ENCODE measurements at places on chromosomes 2 and 18.

- no peak for DNase-seq
Observed at GRCh38 chr2:70834881-70835280, 735 bp downstream of the CD207 start.

DNA sequence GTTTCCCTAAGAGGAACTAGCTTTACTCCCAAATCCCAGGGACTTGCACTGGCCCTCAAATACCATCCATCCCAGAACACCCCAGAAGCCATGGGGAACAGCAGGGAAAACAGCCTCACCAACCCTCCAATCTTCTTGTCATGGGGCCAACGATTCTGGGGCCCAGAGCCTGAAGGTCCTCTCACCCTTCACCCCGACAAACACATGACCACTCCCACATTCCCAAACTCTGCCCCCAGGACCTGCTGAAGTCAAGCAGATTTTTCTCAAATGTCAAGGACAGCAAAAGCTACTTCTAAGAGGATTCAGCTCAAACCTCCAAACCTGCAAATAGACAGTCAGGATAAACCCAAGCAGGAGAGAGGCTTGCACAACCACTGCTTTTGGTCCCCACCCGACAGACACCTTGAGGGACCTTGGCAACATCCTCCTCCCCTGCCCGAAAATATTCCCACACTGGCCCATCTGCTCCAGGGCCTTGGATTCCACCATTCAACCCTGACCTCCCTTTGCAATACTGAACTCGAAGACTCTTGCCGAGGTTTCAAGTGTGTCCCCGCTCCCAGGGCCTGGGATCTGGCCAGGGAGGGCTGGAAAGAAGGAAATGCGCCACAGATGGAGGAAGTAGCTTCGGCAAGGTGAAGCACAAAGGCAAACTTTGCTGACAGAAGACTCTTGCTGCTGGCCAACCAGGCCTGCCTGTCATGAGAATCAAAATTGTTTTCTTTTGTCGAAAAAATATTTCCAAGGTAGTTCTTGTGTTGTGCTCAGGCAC lies 143.3 kb downstream of the ZFP36L2 start:
- no peak for DNase-seq

DNA sequence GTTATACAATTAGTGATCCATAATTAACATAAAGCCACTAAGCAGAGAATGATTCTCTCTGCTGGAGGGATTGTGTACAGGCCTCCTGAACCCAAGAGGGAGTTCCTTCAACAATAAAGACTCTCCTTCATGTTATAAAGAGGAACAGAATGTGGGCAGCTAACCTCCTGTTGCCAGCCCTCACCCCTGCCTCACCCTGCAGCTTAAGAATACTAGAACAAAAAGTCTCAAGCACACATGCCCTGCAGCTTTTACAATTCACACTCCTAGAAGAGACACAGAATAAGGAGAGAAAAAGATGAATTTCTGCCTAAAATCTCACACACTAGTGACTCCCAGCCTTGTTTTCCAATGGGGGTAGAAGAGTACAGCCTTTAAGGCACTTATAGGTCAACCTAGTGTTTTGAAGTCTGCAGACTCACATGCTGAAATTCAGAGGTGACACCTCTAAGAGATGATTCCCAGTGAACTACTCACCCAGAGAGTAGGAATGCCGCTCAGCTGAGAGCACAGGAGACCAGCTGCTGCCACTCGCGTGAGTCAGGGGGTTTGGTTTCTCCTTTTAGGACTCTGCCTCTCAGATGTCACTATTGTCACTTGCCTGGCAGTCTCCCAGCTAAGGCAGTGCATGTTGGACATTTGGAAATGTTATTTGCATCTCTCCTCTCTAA lies 32.5 kb upstream of the IL1RL1 start:
- no peak for DNase-seq

DNA sequence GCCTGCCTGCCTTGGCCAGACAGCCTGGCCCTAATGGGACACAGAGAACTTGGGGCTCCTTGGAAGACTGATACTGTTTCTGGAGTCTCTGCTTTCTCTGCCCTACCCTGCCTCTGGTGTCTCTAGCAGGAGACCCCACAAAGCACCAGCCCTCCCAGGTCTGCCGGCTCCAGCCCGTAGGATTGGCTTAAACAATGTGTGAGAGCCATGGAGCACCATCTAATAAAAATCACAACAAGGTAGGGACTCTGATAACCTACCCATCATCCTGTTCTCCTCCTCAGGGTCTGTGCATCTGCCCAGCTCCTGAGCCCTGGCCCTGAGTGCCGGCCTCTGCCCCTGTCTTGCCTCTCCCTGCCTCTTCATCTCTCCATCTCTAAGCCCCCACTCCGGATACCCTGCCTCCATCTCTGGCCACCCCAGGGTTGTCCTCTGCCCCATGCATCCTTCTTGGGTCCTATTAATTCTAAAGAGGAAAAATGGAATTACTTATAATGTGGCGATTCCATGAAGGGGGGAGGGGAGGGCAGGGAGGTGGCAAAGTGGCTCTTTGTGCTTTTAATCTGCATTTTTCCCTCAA lies 1.2 kb upstream of the ECEL1 start:
- no peak for DNase-seq

DNA sequence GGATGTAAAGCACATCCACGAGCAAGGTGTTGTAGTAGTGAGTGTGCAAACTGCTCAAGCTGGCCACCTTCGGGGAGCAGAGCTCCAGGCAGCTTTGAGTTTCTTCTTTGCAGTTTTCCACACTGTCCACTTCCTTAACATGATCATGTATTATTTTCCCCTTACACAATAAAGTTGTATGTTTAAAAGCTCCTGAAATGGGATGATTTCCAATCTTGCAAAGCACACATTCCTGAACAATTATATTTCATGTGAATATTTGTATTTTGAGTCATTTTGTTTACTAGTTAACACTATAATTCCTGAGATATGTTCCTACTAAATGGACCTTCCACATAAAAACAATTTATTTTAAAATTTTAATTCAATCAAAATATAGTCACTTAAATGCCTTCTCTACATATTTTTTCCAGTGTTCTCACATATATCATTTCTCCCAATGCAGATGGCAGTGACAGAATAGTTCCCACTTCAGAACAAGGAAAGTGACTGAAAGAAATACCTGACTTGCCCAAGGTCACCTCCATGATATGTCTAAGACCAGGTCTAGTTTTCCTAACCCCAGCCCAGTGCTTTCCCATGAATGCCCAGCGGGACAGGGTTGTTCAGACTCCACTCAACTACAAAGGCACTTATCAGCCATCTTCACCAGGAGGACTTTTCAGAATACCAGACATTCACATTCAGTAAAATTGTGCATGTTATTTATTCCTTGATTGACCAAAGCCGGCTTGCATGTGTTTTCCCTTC lies 5.5 kb downstream of the CYB5A start:
- DNase-seq, result no peak

DNA sequence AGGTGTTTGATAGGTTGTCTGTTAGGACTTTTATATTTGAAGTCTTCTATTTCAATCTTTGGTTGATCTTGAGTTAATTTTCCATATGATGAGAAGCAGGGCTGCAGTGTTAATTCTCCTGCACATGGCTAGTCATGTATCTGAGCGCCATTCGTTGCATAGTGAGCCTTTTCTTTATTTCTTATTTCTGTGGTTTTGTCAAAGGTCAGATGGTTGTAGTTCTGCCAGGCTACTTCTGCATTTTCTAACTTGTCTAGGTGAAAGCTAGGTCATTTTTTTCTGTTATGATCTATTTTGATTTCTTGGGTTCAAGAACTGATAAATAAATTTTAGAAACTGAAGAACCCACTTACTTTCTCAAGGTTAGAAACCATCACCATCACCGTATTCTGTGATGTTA lies 56.7 kb downstream of the CCDC74A start:
- no peak for DNase-seq

DNA sequence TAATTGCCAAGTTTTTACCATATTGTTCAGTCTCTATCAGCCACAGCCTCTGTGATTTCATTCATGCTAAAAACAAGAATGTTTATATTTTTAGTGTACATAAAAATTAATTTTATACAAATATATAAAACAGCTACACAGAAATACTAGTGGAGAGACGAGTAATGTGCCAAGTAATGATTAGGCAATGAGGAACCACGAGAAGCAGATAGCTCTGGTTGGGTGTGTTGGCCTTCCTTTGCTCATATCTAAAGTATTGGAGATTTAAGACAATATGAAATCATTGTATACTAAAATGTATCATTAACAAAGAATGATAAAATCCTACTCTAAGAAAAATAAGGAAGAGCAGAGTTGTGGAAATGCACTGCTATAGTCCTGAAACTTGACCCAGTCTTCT lies 326.7 kb downstream of the AGAP1 start:
- DNase-seq, result no peak

GRCh38 chr18:2847317-2848246 lies 776 bp downstream of the EMILIN2 start:
- DNase-seq, result no peak

- DNase-seq, result no peak
Observed at GRCh38 chr2:191699341-191699945, 21.5 kb downstream of the NABP1 start.

- no peak for DNase-seq
Observed at GRCh38 chr2:37709111-37709510, 37.7 kb upstream of the CDC42EP3 start.

Data from COR-L47 (cell line).